ENCODE measurements at places on chromosomes 7 and 10.

DNA sequence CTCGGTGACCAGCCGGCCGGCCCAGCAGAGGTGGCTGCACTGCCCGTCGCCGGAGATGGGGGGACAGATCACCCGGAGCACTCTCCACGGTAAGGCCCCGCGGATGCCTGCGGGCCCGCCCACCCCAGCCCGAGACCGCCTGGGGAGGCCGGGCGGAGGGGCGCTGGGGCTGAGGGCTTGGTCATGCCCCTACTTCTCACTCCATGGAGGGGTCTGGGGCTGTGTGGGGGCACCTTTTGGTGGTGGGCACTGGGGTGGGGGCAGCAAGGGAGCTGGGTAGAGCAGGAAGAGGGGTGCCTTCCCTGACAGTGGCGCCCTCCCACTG lies 61.8 kb downstream of the NEURL1 start:
- no peak overlapping the region for H3K27ac ChIP-seq
- H3K27me3 ChIP-seq: peaks cover 14% of the 10 kb centered on the region
- H3K36me3 ChIP-seq: no peaks in the 10 kb centered on the region
- peaks cover 10% of the 10 kb centered on the region for H3K4me1 ChIP-seq

DNA sequence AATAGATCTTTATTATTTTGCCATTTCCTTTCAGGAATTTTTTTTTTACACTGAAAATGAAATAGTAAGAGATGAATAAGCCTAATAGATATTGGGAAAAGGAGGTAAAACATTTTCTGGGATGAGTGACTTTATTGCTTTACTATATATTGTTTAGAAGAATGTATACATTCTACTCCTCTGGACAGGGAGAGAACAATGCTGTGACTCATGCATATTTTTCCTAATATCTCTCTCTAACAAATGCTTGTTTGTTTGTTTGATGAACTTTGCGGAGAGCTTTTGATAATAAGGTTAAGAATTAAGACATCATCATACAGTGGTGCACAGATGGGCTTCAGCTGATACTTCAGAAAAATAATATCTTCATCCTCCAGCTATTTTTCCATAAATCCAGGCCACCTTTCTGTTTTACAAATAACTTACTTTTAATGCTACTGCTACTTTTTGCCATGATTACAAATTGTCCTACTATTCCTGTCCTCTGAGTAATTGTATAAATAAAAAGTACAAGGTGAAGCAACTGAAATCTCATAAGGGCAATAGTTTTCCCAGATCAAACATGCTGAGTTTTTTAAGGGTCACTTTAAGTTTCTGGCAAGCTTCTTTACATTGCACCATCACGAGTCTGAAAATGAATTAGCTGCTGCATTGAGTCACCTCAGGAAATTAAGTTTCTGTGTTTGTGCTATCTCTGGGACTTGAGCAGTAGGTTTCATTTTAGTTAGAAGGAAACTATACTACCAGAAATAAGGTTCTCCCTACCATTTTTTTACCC lies 207.3 kb upstream of the POT1 start:
- H3K4me1 ChIP-seq: no peaks in the 10 kb centered on the region
- no peak for DNase-seq
- no peak overlapping the region for H3K27ac ChIP-seq
- no peaks in the 10 kb centered on the region for H3K36me3 ChIP-seq
- H3K4me3 ChIP-seq: no peak overlapping the region

DNA sequence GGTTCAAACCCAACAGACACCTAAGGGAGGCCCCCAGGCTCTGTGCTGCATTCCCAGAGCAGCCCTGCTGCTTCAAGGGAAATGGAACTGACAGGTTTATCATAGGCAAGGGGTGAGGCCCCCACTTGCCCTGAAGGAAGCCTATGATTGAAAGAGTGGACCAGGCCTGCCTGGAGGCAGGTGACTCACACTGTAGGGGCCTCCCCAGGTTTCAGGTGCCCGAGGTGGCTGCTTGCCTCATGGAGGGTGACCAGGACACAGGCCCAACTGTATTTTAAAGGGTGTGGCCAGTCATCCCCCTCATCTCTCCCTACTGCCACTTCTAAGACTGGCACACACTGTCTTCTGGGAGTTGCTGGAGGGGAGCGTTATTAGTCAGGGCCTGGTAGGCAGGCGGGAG lies 85.4 kb downstream of the ATXN7L1 start:
- H3K36me3 ChIP-seq: peaks cover 9% of the 10 kb centered on the region
- DNase-seq: no peak
- no peak overlapping the region for H3K27ac ChIP-seq
- no peaks in the 10 kb centered on the region for H3K27me3 ChIP-seq
- no peak overlapping the region for H3K4me3 ChIP-seq
- H3K4me1 ChIP-seq: no peaks in the 10 kb centered on the region

DNA sequence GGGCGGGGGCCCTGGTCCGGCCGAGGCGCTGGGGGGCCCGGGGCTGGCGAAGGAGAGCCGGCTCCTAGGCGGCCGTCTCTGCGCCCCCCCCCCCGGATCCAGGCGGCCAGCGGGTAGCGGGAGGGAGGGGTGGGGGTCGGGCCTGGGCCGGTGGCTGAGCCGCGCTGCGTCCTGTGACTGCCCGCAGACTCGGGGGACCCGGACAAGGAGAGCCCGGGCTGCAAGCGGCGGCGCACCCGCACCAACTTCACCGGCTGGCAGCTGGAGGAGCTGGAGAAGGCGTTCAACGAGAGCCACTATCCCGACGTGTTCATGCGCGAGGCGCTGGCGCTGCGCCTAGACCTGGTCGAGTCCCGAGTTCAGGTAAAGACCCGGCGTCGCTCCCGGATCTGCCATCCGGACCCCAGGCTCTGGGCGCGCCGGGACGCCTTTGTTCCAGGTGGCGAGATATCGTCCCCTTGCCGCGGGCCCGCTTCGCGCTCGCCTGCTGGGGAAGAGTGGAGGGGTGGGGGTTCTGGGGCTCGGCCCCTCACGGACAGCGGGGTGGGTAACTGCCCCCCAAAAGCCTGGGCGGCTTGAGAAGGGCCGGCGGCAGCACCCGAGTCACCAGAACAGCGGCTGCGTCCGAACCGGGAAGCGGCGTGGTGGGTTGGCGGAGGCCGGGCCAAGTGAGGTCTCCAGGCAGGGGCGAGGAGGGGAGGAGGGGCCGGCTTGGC lies 819 bp downstream of the UNCX start:
- H3K27ac ChIP-seq: no peak overlapping the region
- DNase-seq: no peak
- H3K4me1 ChIP-seq: peaks cover 61% of the 10 kb centered on the region
- H3K27me3 ChIP-seq: peaks cover 11% of the 10 kb centered on the region
- H3K4me3 ChIP-seq: no peak overlapping the region

DNA sequence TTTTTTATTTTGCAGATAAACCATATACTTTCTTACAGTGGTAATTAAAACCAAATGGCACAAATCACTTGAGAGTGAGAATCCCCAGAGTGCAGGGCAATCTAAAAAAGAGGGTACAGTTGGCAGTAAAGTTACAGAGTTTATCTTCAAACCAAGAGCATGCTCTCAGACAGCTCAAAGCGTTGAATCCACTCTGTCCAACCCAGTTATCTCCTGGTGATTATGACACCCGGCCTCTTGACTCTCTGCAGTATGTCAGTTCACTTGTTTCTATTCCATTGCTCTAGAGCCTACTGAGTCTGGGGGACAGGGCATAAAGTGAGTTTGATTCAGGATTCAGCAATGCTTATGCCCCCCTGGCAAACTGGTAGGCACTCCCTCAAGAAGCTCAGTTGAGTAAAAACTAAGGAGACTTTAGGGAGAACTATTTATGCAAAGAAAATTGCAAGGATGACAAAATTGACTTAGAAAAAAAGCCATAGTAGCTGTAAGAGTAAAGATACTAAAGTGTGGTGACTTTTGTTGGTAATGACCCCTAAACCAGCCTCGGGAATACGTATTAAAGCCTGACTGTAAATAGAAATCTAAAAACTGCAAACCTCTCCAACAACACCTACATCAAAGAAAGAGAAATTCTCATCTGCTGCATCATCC lies 55.5 kb downstream of the COL1A2 start:
- no peaks in the 10 kb centered on the region for H3K36me3 ChIP-seq
- H3K27me3 ChIP-seq: no peaks in the 10 kb centered on the region
- H3K4me1 ChIP-seq: no peaks in the 10 kb centered on the region
- H3K27ac ChIP-seq: no peak overlapping the region
- no peak overlapping the region for H3K4me3 ChIP-seq

GRCh38 chr10:36042135-36042534 lies 400.0 kb upstream of the FZD8 start:
- H3K27me3 ChIP-seq: no peaks in the 10 kb centered on the region
- H3K4me3 ChIP-seq: no peak overlapping the region
- H3K4me1 ChIP-seq: peaks cover 5% of the 10 kb centered on the region
- DNase-seq: no peak
- no peak overlapping the region for H3K27ac ChIP-seq
- H3K36me3 ChIP-seq: no peaks in the 10 kb centered on the region

- H3K27ac ChIP-seq: no peak overlapping the region
- H3K4me3 ChIP-seq: no peak overlapping the region
- no peaks in the 10 kb centered on the region for H3K27me3 ChIP-seq
- H3K36me3 ChIP-seq: peaks cover 66% of the 10 kb centered on the region
- DNase-seq: no peak
Observed at GRCh38 chr10:100254191-100254590, 13.2 kb downstream of the CWF19L1 start.

- H3K4me1 ChIP-seq: no peaks in the 10 kb centered on the region
- no peak within 1 kb of the TSS for H3K4me3 ChIP-seq
- no peak within 1 kb of the TSS for H3K27ac ChIP-seq
- peaks cover 6% of the 10 kb centered on the region for H3K27me3 ChIP-seq
- no peaks in the 10 kb centered on the region for H3K36me3 ChIP-seq
Observed at GRCh38 chr10:103479135-103479534, at the start of gene CALHM3. Gene CALHM3 (minus strand): TSS chr10:103479240. CDS start chr10:103479032, 208 bp downstream.

GRCh38 chr7:113622796-113623195 lies 296.0 kb downstream of the PPP1R3A start:
- no peaks in the 10 kb centered on the region for H3K27me3 ChIP-seq
- no peaks in the 10 kb centered on the region for H3K4me1 ChIP-seq
- DNase-seq: no peak
- H3K4me3 ChIP-seq: no peak overlapping the region

GRCh38 chr10:61779950-61780659 lies 117.4 kb downstream of the CABCOCO1 start:
- no peak overlapping the region for H3K4me3 ChIP-seq
- H3K27me3 ChIP-seq: no peaks in the 10 kb centered on the region
- DNase-seq: peak; percentile 43

- no peak overlapping the region for H3K4me3 ChIP-seq
- no peaks in the 10 kb centered on the region for H3K4me1 ChIP-seq
- no peaks in the 10 kb centered on the region for H3K36me3 ChIP-seq
Observed at GRCh38 chr7:117875566-117875965, 2.3 kb upstream of the CTTNBP2 start.

DNA sequence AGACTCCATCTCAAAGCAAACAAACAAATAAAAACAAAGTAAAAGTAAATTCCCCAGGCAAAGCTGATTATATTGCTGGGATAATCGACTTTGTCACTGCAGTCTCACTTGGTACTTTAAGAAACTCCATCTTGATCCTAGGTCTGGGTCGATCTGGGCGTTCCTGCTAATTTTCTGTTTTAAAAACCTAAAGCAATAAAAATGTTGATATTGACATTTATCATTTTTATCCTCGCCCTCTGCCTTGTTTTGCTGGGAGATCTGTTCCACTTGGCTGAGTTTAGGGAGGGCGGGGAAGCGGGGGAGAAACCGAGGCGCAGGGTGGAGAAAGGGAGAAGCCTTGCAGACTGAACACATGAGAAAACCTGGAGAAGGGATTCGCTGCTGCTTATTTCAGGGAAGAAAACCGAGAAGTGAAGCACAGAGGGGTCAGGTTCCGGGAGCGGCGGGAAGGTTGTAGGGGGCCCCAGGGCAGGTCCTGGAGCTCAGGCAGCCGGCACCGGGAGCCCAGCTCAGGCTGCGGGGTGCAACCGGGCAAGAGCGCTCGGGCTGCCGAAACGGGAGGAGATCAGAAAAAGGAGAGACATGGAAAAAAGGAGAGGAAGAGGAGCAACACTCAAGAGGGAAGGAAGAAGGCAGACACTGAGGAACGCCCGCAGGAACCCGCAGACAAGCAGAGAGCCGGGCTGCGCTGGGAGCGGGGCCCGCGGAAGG lies 27.3 kb upstream of the KMT2C start:
- H3K4me1 ChIP-seq: peaks cover 9% of the 10 kb centered on the region
- H3K4me3 ChIP-seq: peak overlapping the region; percentile 87
- H3K36me3 ChIP-seq: no peaks in the 10 kb centered on the region
- H3K27me3 ChIP-seq: no peaks in the 10 kb centered on the region
- peak overlapping the region; percentile 83 for H3K27ac ChIP-seq
- DNase-seq: no peak

DNA sequence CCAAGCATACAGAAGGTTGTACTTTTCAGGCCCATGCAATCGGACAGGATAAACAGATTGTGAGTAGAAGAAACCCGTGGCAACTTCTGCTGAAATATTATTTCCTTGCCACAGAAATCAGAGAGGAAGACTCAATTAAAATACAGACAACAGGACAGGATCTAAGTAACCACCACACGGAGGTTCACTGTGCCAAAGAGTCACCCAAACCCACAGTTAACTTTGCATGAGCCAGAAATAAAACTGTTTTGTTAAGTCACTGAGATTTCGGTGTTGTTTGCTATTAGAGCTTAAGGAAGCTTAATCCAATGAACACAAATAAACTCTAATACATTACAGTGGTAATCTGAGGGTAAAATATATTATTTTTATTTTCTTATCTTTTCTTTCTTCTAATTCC lies 14.0 kb downstream of the PNPLA8 start:
- DNase-seq: no peak
- peaks cover 24% of the 10 kb centered on the region for H3K36me3 ChIP-seq
- H3K27ac ChIP-seq: no peak overlapping the region
- no peaks in the 10 kb centered on the region for H3K4me1 ChIP-seq
- H3K27me3 ChIP-seq: no peaks in the 10 kb centered on the region

DNA sequence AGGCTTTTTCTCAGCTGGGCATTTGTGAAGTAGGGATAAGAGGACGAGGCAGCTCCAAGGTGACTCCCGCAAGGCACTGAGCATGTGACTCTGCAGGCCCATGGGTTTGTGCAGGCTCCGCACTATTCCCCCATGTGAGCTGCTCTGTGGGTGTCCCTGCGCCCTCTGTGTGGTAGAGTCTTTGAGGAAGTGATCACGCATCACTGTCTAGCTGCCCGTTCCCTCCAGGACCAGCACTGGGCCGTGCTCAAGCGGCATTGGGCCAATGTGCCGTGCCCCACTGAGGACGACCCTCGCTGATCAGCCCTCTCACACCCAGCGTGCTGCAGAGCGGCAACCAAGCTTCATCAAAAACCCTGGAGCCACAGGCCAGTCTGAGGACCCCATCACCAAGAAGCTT lies 7.5 kb downstream of the PRKAG2 start:
- H3K27me3 ChIP-seq: no peaks in the 10 kb centered on the region
- H3K4me3 ChIP-seq: no peak overlapping the region
- DNase-seq: no peak

GRCh38 chr7:91446819-91447218 lies 182.6 kb downstream of the FZD1 start:
- no peak overlapping the region for H3K4me3 ChIP-seq
- no peak for DNase-seq
- no peaks in the 10 kb centered on the region for H3K4me1 ChIP-seq
- H3K27ac ChIP-seq: no peak overlapping the region

DNA sequence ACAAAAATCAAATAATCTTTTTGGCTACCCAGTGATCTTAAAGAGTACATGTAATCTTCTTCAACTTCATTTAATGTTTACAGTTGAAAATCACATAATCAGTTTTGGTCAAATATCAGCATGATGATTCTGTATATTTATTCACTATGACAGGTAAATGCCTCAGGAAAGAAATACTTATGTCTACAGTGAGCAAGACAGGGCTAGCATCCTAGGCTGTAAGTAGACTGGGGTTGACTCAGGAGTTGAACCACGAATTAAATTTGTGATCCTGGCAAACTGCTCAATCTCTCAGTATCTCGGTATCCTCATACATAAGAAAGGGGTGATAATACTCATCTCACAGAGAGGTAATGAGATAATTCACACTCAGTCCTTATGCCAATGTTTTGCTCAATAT lies 71.8 kb downstream of the SEMA3D start:
- H3K27ac ChIP-seq: no peak overlapping the region
- no peak for DNase-seq
- no peaks in the 10 kb centered on the region for H3K27me3 ChIP-seq
- H3K4me3 ChIP-seq: no peak overlapping the region
